SK-N-SH (cell line): ENCODE measurements at places on chromosomes 13 and 19.

GRCh38 chr19:18098891-18099622, 1.5 kb downstream of the MAST3 start:
- DNase-seq, result no peak

DNA sequence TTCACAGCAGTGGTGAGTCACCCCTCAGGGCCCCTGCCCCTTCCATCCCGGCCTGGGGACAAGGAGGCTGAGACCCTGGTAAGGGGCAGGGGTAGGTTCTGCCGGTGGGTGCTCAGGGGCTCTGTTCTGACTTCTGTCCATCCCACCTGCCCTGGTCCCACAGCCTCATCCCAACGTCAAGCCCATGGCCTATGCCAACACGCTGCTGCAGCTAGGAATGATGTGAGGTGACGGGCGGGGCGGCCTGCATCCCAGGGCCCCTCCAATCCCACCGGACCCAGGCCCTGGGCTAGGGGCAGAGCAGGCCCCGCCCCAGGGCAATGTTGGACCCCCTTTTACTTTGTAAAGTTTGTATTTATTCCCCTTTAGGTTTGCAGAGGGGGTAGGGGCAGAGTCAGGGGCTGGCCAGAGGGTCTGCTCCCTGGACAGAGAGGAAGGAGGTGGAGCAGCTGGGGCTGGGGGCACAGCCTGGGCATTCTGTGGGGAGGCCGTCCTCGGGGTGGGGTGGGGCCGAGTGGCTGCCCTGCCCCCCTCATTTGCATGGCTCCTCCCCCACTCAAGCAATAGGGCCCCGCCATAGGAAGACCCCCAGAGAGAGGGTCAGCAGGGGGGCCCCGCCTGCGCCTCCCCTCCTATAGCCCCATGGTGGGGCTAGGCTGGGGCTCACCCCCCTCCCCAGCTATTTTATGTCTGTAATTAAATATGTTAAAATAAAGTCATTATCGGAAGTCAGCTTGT, 23.1 kb downstream of the CCDC8 start:
- peak; percentile 72 for DNase-seq

GRCh38 chr13:42369071-42369797, 97.3 kb downstream of the AKAP11 start:
- no peak for DNase-seq

GRCh38 chr13:92804346-92804745, 422.3 kb upstream of the GPC6 start:
- no peak for DNase-seq

- no peak for DNase-seq
Measured at GRCh38 chr13:56932104-56932503, 208.6 kb upstream of the PRR20A start.

GRCh38 chr13:97058391-97058790, 64.1 kb upstream of the OXGR1 start:
- no peak for DNase-seq

DNA sequence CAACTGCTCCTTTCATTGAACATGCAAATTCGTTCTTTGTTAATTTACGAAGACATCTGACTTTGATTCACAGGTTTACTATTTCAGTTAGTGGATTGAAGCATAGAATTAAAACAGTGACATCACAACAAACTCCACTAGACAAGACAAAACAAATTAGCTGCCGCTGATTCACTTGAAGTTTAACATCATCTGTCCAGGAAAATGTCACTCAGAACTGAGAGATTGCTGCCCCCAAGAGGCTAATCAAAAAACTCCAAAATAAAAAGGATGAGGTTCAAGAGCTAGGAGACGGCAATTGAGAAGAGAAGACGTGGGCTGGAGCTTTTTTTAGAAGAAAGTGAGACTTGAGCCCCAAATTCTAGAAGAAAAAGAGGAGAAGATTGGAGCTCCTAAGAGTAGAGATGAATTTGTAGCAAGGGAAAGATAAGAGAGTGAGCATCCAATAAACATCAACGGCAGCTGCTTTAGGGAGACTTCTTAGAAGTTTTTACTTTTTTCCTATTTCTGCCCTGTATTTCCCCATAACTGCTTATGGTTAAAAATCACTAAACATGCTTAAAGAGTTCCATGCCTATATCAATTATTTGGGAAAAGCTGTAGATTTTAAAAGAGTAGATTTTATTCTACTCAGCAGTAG, 40.8 kb upstream of the TPP2 start:
- DNase-seq, result peak; percentile 47

DNA sequence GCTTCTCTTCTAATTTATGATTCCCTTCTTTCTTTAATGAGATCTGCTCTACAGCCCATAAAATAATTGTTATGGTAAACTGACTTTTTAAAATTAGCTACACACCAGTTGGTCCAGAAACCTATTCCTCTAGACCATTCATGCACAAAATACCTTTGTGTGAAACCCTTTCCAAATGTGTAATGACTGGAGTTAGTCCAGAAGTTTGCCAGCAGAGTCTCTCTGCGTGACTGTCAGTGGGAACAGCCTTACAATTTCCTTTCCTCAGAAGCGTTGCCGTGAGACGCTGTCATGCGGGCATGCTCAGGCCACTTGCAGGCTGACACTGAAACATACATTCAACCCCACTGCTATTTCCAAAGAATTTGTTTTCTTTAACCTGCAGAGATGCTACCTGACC, 965.2 kb downstream of the PCDH9 start:
- DNase-seq, result no peak

DNA sequence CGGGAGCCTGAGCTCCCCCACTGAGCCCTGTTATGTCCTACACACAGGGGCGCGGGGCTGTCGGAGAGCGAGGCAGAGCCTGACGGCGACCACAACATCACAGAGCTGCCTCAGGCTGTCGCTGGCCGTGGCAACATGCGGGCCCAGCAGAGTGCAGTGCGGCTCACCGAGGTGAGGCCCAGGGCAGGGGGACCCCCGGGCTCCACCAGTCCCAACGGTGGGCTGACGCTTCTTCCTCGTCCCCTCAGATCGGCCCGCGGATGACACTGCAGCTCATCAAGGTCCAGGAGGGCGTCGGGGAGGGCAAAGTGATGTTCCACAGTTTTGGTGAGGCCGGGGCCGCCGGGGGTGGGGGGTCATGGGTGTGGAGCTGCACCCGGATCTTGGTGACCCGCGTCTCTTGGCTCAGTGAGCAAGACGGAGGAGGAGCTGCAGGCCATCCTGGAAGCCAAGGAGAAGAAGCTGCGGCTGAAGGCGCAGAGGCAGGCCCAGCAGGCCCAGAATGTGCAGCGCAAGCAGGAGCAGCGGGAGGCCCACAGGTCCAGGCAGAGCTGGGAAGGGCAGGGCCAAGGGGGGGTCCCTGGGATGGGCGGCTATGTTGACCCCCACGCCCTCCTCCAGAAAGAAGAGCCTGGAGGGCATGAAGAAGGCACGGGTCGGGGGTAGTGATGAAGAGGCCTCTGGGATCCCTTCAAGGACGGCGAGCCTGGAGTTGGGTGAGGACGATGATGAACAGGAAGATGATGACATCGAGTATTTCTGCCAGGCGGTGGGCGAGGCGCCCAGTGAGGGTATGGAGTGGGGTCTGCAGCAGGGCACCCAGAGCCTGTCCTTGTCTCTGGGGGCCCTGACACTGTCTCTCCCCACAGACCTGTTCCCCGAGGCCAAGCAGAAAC, 1.2 kb upstream of the P2RY11 start:
- DNase-seq, result peak; percentile 19

DNA sequence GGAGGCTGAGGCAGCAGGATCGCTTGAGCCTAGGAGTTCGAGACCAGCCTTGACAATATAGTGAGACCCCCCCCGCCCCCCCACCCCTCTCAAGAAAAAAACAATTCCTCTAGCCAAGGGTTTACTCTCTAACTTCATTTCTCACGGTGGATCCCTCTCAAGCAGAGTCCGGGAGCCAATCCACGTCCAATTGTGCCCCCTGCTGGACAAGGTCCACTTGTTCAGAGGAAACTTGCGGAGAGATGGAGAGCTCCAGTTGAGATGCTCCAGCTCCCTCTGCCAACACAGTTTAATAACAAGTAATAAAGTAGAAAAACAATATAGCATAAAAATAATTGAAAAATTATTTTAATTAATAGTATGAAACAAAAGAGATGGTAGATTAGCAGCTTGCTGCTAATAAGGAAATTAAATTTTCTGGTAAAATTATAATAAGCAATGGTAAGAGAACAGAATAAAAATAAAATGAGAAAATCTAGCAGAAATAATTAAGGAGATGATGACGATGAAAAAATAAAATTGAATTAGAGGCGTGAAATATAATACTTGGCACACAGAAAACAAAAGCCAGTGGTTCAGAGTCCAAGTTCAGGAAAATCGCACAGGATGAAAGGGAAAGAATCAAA, 14.5 kb upstream of the SIGLEC14 start:
- DNase-seq, result peak; percentile 61

- no peak for DNase-seq
Measured at GRCh38 chr19:38196245-38196837, 27.7 kb downstream of the DPF1 start.

DNA sequence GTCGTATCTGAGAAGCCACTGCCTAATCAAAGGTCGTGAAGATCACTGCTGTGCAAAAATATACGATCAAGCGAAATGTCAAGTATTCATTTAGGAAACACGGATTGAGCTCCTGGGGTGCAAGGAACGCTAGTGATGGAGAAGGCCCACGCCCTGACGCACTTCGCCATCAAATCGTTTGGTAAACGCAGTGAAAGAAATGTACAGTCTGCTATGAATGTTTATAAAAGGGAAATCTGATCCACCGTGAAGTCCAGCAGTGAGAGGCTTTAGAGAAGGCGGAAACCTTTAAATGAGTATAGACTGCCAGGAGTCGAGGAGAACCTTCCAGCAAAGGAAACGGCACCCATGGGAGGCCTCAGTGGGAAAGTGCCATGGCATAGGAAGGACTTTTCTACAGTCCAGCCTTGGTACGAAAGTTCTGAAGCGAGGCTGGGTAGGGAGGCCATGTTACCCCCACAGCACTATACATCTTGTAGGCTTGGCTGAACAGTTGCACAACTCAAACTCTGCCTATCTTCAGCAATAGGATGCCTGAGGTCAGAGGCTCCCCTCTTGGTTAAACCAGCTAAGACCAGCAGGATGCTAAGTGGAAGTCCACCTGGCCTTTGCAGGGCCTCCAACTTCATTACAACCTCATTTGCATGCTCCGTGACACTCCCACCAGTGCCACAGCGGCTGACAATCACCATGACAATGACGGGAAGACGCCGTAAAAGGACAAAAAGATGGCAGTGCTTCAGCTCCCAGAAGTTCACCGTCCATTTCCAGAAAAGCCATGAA, 20.4 kb downstream of the PCID2 start:
- DNase-seq, result no peak

GRCh38 chr13:106028911-106029310, 506.6 kb downstream of the EFNB2 start:
- no peak for DNase-seq

- DNase-seq, result no peak
Measured at GRCh38 chr19:5172859-5173630, 167.6 kb downstream of the PTPRS start.

- no peak for DNase-seq
Measured at GRCh38 chr13:104831831-104832230, 1703.6 kb downstream of the EFNB2 start.

- no peak for DNase-seq
Measured at GRCh38 chr19:45575216-45575615, 9.4 kb downstream of the OPA3 start.

DNA sequence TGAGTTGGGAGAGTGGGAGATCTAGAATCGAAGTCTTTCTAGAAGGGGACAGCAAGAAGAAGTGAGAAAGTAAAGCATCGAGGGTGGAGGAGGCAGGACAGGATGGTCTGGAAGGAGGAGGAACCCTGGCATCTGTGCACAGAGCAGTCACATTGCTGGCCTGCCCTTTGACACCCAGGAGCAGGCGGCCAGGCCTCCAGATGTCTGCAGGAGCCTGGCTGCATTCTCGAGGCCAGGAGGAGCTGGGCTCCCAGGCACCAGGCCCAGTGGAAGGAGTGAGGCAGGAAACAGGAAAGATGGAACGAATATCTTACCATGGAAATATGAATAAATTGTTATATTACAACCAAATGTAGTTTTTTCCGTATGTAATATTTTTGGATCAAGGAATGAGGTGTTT, 27.7 kb upstream of the ARGLU1 start:
- no peak for DNase-seq

DNA sequence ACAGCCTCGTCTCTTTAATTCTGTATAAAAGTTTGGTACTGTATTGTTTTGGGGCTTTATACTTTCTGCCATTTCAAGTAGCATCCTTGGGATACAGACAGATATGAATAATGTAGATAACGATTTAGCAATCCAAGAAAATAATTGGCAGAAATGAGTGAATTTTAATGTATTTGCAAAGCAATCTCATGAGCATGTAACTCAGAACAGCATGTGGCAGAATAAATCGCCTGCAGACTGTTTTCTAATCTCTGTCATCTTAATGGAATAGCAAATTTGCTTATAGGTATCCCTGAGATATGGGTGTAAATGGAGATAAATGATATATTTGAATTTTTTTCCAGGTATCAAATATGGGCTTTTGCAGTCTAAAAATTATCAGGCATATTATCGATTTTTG, 166.0 kb downstream of the GPC5 start:
- DNase-seq, result peak; percentile 28

- peak; percentile 89 for DNase-seq
Measured at GRCh38 chr19:1942078-1942933, 1.3 kb downstream of the CSNK1G2 start.

GRCh38 chr19:18126097-18126496, 26.9 kb upstream of the PIK3R2 start:
- no peak for DNase-seq

- DNase-seq, result peak; percentile 98
Measured at GRCh38 chr19:8592231-8593009, 15.2 kb upstream of the MYO1F start.

GRCh38 chr19:51978882-51979281, 7.8 kb downstream of the ZNF350 start:
- no peak for DNase-seq

DNA sequence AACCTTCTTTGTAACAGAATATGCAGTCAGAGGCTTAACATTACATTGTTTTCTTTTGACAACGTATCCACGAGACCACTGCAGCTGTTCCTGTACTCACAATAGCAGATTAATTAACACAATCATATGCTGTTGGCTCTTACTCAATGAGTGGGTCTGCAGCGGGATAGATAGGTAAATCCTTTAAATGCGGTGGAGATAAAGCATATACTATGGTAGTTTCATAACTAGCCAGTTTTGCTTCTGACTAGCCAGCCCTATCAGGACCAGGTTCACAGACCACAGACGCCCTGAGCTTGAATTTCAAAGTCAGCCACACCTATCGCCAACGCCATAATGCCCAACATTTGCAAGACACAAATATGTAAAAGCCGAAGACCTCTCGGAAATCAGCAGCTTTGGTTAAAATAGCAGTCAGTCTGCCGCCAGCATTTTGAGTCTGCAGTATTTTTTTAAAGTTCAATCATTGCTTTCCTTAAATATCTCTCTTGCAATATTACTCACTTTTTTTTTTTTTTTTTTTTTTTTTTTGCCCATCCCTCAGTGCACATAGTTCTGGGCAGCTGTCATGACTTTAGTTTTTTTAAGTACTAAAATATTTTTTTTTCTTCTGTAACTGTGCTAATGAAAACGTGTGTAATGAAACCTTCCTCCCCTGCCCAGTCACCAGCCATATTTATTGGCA, 120.5 kb downstream of the ZNF536 start:
- no peak for DNase-seq

- no peak for DNase-seq
Measured at GRCh38 chr19:40745402-40745780, 4.9 kb downstream of the ACTMAP start.
